ENCODE measurements at places on chromosomes 1 and 21.

DNA sequence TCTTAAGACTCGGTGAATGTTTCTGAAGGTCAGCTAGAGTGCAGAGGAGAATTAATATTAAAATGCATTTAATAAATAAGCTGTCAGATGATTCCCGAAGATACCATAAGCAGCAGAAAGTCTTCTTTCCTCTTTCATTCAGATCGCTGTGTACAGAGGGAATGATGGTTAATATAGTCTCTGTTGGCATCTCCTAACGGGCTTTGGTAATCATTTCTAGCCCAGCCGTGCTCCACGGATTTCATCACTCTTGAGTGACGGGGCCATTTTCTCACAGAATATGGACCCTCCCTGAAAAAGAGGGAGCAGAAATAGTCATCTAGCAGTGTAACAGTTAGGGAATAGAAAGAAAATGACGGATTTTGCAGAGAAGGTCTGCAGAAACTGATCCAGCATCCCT, 103.1 kb downstream of the ST6GALNAC3 start:
- DNase-seq: no peak

- no peak for DNase-seq
Measured at GRCh38 chr1:243286409-243287122, 30.7 kb downstream of the SDCCAG8 start.

DNA sequence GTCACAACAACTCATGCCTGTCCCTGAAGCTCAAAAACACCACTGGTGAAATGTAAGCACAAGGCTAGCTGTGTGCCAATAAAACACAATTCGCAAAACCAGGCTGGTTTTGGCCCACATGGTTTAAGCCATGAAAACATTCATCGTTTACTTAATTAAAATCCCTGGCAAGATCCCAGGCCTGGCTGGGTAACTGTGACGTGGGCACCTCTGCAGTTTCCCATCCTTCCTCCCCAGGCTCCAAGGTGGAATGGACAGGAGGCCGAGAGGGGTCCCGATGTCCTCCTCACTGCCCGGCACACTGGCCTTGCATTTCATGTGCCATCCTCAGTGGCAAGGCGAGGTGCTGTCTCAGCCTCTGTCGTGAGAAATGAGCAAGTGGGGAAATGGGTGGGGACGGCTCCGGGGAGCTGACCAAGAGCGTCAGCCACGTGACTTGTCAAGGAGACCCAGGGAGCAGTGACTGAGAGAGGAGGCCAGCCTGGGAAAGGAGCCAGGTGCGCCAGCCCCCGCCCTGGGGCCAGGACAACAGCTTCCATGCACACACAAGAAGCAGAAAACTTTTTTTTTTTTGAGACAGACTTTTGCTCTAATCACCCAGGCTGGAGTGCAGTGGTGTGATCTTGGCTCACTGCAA, 153.1 kb upstream of the RAB4A start:
- no peak for DNase-seq

GRCh38 chr1:42753070-42753469, 13.0 kb upstream of the CLDN19 start:
- no peak for DNase-seq

- no peak for DNase-seq
Measured at GRCh38 chr1:51605961-51606723, 10.8 kb upstream of the OSBPL9 start.

GRCh38 chr1:52482326-52483004, 70.4 kb downstream of the TUT4 start:
- DNase-seq: no peak

DNA sequence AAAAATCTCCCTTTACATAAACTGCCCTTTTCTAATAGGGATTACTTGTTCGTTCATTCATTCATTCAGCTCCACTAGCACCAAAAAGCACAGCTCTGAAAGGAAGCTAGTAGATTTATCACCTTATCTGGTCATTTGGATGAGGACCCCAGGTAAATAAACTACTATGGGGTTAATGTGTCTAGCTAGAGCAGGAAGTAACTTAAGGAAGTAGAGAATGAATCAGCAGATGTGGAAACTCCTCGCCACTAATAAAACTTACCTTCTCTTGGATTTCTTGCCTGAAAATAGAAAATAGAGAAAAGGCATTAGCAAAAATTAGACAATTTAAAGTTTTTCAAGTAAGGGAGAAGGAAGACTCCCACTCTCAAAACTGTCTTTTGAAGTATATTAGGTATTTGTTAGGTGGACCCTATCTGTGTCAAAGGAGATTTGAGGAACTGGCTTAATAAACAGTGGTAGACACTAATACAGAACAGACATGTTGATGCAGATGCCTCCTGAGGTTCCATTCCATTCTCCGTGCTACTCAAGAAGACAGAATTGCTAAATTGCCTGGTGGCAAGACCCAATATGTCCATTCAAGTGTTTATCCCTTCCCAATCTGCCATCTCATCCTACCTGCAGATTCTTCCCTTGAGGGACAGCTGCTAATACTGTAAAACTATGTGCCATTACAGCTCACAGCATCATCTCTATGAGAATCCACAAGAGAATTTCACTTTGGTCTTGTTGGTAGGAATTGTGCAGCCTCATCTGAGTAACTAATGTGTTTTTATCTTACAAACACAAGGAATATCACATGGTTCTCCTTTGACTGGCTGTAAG, 14.9 kb downstream of the SELL start:
- DNase-seq: no peak

Data from activated naive CD8-positive, alpha-beta T cell treated with anti-CD3 and anti-CD28 coated beads, Interleukin-2, amount 50 U/mL, for 24 hours (primary cell).